ENCODE measurements at places on chromosomes 12 and 14.
A peak's percentile ranks its signal among the peaks of the same experiment; 100 is the strongest.

DNA sequence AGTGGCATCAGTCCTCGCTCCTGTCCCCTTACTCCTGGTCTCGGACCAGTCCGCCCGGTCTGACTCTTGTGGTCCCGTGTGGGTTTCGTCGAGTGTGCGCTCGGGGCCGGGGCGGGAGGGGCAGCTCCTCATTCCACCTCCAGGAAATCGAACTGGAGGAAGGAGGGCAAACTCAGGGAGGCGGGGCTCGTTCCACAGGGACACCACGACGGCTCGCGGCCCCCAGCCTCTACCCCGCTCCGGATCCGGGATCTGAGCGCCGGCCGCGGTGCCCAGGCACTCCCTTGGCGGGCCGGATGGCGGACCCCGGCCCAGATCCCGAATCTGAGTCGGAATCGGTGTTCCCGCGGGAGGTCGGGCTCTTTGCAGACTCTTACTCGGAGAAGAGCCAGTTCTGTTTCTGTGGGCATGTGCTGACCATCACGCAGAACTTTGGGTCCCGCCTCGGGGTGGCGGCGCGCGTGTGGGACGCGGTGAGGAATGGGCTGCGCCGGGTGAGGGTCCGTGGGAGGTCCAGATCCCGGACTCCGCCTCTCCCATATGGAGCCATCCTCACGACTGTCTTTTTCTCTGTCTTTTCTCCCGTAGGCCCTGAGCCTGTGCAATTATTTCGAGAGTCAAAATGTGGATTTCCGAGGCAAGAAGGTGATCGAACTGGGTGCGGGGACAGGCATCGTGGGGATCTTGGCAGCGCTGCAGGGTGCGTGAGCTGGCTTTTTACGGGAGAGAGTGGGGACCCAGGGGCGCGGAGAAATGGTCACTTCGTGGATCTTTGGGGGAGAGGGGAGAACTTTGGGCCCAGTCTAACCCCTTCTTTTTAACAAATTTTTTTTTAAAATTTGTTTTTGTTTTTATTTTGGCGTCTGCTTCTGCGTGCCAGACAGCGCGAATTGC, at the start of gene EEF1AKMT3:
TSS of gene EEF1AKMT3 (plus strand) at position 186 of the 894 bp plus-strand sequence. CDS start at position 297, 111 bp downstream.
- peak; percentile 60 for DNase-seq

- no peak for DNase-seq
Measured at GRCh38 chr14:98633380-98633779, 638.6 kb downstream of the BCL11B start.

GRCh38 chr12:26978801-26979200, 35.4 kb downstream of the TM7SF3 start:
- no peak for DNase-seq

- DNase-seq, result no peak
Measured at GRCh38 chr14:77185093-77185465, 3.5 kb downstream of the TMEM63C start.
